Stimulated activated CD8-positive, alpha-beta memory T cell treated with anti-CD3 and anti-CD28 coated beads, Interleukin-7, amount 100 ng/mL, for 24 hours (primary cell): ENCODE measurements at places on chromosomes 6 and 20.

- DNase-seq = no peak
Observed at GRCh38 chr6:37971266-37971665, 151.7 kb downstream of the ZFAND3 start.

DNA sequence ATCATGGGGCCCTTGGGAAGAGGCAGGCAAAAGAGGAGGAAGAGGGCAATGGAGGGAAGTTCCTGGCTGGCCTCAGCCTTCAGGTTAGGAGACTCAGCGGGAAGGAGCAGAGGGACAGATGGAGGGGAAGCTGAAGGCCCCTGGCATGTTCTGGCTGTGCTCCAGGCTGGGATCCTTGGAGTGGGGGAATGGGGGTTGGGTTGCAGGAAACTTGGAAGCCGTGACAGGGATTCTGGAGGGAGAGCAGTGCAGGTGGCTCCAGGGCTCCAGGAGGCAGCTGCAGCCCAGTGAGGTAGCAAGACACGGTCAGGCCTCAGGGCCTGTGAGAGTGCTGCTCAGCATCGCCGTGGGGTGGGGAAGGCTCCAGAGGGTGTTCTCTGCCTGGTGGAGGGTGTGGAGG lies 64.6 kb upstream of the SCP2D1 start:
- no peak for DNase-seq

DNA sequence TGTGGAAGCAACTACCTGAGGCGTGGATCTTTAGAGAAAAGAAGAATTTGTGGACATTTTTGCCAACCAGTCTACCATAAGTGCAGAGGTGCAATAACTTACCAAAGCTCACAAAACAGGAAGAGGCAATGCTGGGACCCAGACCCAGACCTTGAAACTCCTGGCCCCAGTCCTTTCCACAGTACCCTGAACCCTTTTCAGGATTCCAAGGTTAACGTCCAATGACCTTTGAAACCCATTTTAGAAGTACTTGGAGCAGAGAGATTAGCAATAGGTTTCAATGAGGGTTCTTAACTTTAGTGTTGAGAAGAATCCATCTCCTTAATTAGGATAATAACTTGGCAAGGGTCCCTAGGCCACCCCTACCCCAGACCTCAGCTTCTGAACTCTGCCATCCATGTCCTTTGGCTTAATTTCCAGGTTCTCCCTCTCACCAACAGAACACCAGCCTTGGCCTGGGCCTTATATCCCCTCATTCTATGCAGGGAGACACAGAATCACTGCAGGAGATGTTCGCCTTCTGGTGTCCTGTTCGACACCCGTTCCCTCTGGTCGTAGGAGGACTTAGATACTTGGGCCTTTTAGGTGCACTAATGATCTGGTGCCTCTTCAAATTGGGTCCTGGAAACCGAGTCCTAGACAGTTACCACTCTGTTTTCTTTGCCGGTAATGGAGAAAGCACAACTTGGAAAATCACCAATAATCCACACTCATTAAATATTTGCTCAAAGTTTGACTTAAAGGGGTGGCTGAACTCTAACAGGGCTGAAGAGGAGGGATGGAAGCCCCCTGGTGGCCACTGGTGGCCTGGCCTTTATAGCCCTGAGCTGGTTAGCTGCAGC lies 40.6 kb downstream of the ISM1 start:
- DNase-seq = peak; percentile 38

GRCh38 chr20:373171-373890 lies 7.2 kb upstream of the TRIB3 start:
- no peak for DNase-seq

- DNase-seq = no peak
Observed at GRCh38 chr6:134217105-134217797, 100.7 kb downstream of the SGK1 start.

- DNase-seq = no peak
Observed at GRCh38 chr6:69878795-69879194, 12.4 kb downstream of the COL19A1 start.

DNA sequence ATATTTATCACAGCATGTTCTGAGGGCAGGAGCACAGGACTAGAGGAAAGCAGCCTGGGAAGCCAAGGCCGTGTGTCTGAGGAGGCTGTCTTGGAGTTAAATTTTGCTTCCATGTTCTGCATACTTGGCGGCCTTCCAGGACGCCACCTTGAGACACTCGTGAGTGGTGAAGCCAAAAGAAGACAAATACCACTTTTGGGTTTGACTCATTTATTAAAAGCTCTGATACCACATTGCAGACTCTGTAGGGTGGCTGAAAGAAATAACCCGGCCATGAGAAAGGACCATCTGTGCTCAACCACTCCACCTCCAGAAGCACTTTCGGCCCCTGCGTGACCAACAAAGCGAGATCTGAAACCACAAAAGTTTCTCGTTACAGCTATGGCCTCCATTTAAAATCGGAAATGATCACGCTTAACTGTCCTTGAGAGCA lies 120.0 kb downstream of the TMEM242 start:
- no peak for DNase-seq

DNA sequence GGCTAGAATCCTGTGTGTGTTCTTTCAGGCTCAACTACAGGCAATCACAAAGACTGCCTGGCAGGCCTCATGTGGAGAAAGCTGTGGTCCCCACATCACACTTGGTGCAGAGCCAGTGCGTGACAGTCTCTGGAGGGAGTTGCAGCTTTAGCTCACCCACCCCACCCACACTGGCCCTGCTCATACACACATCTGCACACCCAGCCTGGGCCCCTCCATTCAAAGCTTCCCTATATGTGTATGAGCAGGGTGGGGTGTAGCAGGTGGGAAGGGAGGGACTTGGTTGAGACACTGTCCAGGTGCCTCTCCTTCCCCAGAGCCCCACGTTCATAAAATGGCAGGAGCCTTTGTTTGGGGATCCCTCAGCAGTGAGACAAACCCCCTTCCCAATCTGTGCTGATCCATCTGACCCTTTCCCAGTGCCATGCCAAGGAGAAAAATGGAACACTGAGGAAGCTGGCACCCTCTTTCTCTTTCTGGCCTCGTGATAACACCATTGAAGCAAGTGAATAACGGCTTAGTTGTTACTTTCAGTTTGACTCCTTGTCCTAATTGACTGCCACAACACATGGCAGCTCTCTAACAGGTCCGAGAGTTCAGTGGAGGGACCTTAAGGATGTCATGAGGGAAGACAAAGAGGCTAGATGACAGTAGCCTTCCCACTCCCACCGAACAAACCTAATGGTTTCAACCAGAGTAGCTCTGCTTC lies 53.8 kb upstream of the NRSN1 start:
- DNase-seq = no peak

DNA sequence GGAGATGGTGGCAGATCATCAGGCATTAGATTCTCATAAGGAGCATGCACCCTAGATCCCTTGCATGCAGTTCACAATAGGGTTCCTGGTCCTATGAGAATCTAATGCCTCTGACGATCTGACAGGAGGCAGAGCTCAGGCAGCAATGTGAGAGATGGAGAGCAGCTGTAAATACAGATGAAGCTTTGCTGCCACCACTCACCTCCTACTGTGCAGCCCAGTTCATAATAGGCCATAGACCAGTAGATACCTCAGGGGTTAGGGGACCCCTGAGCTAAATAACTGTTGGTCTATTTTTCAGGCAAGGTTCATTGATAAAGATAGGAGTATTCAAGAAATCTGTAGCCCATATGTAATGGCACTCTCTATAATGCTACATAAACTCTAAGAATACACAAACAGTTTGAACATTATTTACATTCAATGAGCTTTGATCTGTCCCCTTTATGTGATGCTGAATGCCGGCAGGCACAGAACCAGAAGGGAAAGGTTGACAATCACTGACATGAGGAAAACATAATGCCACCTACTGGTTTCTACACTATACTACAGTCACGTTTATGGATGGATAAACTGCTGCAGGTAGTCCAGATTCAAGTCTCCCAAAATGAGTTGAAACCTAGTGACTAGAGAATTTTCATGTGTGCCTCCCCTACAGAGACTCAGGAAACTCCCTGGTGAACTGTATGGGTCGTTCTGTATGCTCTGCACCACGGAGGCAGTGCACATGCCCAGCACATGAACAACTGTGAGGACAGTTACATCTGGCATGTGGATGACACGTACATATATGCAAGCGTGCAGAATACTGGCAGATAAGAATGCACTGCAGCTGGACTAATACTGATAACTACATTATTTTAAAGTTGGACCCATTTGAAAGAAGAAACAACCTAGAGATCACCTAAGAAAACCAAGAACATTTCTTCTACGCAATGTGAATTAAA lies 72.0 kb downstream of the DST start:
- DNase-seq = no peak

- DNase-seq = no peak
Observed at GRCh38 chr20:881051-881782, 34.9 kb downstream of the ANGPT4 start.

DNA sequence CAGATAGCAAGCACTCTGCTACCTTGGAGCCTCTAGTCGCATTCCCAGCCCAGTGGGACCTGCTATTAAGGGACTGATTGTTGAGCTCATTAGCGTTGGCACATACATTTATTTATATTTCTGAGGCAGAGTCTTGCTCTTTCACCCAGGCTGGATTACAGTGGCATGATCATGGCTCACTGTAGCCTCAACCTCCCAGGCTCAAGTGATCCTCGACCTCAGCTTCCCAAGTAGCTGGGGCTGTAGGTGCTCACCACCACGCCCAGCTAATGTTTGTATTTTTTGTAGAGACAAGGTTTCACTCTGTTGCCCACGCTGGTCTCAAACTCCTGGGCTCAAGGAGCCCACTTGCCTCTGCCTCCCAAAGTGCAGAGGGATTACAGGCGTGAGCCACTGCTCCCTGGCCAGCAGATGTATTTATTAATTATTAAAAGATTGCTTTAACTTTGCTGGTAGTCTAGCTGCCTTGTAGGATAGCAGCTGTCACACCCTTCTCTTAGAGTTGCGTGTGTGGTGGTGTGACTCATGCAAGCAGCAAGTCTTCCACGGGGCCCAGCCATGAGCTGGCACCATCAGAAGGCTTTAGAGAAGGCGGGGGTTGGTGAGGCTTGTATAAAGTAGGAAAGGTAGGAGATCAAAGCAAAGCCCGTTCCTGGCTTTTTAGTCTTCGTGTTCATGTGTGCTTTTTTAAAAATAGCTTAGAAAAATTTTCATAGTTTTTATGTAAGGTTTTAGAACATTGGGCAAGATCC lies 16.5 kb downstream of the ACTR5 start:
- DNase-seq = peak; percentile 9

- peak; percentile 23 for DNase-seq
Observed at GRCh38 chr20:47198254-47198671, 158.2 kb downstream of the ZMYND8 start.

GRCh38 chr6:147567141-147567805 lies 58.8 kb downstream of the SAMD5 start:
- DNase-seq = no peak

- no peak for DNase-seq
Observed at GRCh38 chr6:1187293-1188131, 124.4 kb upstream of the FOXQ1 start.

DNA sequence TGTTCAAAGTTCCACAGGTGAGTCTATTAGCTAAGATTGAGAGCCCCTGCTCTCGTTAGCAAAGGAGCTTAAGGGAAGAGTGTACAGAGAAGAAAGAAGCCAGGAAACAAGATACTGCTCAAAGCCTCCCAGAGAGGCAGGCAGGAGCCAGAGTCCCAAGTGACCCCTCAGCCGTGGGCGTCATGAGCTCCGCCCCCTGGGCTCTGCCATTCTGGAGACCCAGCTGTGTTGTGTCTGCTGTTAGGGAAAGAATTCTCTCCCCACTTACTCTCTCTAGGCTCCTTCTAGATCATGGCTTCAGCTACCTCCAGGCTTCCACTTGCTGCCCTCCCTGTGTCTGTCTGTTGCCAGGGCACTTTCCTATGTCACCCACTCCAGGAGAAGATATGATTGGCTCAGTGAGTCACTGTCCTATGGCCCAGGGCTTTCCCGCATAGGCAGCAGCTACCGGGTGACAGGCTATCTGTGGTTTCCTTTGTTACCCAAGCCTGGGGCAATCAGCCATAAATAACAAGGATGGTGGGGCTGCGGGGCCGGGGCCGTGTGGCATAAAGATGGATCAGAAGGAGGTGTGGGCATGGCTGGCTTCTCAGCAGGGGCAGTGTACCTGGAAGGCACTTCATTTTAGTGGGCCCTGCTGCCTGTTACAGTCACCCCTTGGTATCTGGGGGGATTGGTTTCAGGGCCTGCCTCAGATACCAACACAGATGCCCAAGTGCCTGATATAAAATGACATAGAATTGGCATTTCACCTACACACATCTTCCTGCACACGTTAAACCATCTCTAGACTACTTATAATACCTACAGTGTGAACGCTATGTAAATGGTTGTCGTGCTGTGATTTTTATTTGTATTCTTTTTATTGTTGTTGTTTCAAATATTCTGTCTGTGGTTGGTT lies 118.9 kb downstream of the ARMC2 start:
- no peak for DNase-seq

- DNase-seq = no peak
Observed at GRCh38 chr6:53803081-53803860, 8.5 kb downstream of the LRRC1 start.

DNA sequence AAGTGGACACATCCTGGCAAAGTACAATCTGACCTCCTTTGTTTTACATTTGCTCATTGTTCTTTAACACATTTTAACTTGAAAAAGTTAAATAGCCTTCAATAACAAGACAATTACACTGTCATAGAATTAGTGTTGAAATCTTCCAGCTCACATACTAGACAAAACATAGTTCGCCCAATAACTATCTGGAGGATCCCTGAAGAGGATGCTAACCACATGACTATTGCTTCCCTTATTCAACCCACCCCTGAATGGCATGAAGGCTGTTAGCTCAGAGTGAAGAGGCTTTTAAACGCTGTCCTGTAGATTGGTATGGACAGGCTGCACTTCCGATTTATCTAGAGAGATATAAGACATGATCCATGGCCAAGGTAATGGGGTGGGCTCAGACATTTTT lies 15.0 kb upstream of the DSE start:
- no peak for DNase-seq

DNA sequence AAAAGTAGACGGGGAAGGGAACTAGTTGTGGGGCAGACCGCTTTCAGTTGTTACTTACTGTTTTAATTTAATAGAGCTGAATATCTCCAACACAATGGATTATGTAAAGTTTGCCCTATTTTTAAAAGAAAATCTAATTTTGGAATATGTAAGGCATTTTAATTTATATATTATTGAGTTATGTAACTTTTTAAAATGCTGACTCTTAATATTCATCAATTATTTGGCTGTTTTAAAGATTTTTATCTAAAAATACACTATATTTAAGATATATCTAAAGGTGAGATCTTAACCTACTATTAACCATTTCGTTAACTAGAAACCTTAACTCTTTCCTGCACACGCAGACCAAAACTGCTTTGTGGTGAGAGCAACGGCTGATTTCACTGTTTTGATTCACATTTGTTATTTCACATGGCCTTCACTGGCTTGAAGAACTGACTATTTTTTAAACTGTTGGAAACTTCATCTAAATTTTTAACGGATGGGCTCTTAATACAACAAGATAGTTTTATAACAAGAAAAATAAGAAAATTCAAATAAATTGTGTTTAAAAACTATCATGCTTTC lies 87.9 kb downstream of the HUS1B start:
- no peak for DNase-seq

DNA sequence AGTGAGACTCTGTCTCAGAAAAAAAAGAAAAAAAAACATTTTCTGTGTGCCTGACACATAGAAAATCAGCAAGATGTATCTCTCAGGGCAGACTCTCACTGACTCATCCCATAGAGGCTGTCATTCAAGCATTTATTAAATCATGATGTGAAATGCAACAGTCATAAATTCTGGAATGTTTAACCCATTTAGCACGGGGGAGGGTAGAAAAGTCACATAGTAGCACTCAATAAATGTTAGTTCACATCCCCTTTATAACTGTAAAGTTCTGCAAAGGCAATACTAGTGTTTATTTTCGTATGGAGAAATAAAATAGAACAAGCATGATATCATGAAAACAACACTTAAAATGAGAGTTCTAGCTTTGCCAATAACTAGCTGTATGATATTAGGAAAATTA lies 15.5 kb upstream of the CARMIL1 start:
- no peak for DNase-seq
